NK-92 treated with Interleukin-12 subunit alpha and Interleukin-12 subunit beta, amount 100 ng/mL, for 24 hours (cell line): ENCODE measurements at places on chromosomes 16 and 17.

GRCh38 chr17:2172077-2172851 lies 117.4 kb downstream of the HIC1 start:
- no peak for DNase-seq

GRCh38 chr17:33118391-33119075 lies 126.9 kb downstream of the SPACA3 start:
- no peak for DNase-seq

- no peak for DNase-seq
These were observed 4.8 kb upstream of the ABCA5 start for GRCh38 chr17:69331756-69332155.

DNA sequence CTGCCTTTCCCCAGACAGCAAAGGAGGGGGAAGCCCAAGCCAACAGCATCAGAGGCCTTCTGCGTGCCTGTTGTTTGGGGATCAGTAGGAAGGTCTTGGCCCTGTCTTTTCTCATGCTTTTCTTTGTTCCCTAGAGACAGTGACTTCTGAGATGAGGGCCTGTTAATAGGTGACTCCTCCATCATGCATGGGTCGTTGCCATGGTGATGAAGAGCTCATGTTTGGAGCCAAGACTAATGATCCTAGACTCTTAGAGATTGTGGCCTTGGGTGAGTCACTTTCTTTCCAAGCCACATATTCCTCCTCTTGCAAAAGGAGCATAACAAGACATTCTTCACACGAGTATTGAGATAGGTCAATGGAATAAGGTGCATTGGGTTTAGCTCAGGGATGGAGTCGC lies 201.1 kb upstream of the ASIC2 start:
- no peak for DNase-seq

- no peak for DNase-seq
These were observed 27.3 kb upstream of the GPRC5B start for GRCh38 chr16:19911747-19912454.

DNA sequence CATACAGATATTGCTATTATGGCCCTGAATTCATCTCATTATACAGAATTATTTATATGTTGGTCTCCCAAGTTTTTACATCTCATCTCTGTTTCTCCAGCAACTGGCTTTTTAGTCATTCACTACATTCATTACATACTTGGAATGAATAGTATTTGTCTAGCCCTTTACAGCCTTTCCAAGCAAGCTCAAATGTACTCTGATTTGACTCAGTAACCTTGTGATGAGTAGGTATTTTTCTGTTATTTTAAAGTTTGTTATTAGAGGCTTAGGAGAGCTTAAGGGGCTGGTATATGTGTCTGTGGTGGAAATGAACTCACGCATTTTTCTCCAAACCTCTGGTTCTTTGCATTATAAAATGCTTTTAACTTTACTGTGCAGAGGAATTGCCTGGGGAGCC lies 224.7 kb downstream of the SNX29 start:
- no peak for DNase-seq

DNA sequence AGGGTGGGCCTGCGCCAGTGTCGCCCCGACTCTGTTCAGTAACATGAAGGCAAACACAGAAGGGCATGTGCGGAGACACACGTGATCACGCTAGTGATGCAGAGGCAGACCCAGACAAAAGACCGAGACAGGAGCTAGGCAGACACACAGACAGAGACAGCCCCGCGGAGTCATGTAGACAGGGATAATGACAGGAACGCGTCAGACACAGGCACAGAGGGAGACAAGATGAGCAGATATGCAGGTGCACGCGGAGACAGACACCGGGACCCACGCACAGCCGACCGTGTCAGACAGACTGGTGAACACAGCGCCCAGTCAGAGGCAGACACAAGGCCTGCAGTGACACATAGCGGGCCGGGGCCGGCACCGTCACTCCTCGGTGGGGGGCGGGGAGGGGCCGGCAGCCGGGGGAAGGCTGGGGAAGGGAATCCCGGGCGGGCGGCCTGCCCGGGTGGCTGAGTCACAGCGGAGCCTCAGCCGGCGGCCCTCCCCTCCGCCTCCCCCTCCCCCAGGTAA lies 7.4 kb downstream of the KDM6B start:
- DNase-seq = no peak

GRCh38 chr17:79203016-79203415 lies 128.4 kb downstream of the ENGASE start:
- no peak for DNase-seq

GRCh38 chr17:58005031-58005727 lies 1.9 kb downstream of the SRSF1 start:
- no peak for DNase-seq

GRCh38 chr16:2472885-2473445 lies 1.9 kb downstream of the NTN3 start:
- DNase-seq = no peak

- no peak for DNase-seq
These were observed 17.4 kb upstream of the COL1A1 start for GRCh38 chr17:50218771-50219315.

- no peak for DNase-seq
These were observed 32.8 kb upstream of the RASD1 start for GRCh38 chr17:17528696-17529652.

GRCh38 chr16:55077266-55077665 lies 146.6 kb downstream of the IRX5 start:
- no peak for DNase-seq

DNA sequence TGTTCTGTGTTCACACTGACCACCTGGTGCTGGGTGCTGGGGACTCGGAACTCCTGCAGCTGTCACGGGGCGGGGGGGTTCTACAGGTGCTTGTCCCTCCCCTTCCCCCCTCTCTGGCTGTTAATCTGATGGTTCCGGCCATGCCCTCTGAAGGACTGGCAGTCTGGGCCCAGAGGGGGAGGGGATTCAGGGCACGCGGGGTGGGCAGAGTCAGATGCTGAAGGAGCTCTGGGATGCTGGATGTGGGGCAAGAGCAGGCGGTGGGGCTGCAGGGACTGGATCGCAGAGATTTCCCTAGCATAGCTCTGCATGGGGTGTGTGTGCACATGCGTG lies 5.4 kb upstream of the TBX21 start:
- no peak for DNase-seq

DNA sequence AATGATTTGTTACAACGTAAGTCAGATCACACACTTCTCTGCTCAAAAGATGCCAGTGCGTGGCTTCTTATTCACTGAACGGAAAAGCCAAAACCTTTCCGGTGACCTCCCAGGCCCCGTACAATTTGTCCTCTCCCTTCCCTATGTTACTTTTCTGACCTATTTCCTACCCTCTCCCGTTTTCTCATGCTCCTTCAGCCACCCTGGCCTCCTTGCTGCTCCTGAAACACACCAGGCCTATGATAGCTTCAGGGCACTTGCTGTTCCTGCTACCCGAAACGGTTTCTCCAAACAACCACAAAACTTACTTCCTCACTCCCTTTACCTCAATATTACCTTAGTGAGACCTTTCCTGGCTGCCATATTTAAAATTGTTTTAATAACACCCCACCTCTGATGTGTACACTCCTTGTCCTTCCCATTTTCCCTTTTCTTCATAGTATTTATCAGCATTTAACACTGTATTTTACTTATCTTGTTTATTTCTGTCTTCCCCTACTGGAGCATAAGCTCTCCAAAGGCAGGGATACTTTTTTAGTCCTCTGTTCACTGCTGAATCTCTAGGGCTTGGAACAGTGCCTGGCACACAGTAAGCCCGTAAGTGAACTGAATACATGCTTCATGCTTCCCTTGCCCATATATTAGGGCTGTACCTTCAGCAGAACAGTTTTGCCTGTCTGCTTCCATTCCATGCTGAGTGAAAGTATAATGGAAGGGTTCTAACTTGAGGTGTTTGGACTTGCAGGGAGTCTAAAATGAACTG lies 10.9 kb upstream of the ARL2BP start:
- no peak for DNase-seq

- DNase-seq = no peak
These were observed 28.1 kb upstream of the GSG1L start for GRCh38 chr16:28091656-28092055.

GRCh38 chr17:29707212-29707571 lies 84.5 kb upstream of the CORO6 start:
- DNase-seq = no peak

DNA sequence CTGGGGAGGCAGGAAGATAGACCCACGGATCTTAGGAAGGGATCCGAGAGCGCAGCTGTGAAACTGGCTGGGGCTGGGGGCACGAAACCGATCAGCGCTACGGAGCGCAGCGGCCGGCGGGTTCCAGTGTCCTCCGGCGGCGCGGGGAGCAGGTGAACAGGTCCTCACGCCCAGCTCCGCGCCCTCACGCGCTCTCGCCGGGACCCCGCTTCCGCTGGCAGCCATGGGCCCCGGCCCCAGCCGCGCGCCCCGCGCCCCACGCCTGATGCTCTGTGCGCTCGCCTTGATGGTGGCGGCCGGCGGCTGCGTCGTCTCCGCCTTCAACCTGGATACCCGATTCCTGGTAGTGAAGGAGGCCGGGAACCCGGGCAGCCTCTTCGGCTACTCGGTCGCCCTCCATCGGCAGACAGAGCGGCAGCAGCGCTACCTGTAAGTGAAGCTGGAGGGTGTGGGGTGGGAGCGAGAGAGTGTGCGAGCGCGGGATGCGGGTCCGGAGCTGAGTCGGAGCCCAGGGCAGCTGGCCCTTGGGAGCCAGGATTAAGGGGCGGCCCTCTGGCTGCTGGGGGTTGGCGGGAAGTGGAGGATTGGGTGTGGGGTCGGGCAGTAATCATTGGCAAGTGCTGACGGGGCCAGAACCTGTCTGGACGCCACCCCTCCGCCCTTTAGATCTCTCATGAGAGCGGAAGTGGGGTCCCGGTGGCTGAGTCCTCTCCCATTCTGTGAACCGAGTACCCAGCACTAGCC lies 479 bp downstream of the ITGA3 start:
- no peak for DNase-seq

- DNase-seq = peak; percentile 63
These were observed at the start of gene P2RX5 for GRCh38 chr17:3695723-3696411. TSS of gene P2RX5 (minus strand) at chr17:3696155. CDS start at chr17:3696005, 150 bp downstream.

DNA sequence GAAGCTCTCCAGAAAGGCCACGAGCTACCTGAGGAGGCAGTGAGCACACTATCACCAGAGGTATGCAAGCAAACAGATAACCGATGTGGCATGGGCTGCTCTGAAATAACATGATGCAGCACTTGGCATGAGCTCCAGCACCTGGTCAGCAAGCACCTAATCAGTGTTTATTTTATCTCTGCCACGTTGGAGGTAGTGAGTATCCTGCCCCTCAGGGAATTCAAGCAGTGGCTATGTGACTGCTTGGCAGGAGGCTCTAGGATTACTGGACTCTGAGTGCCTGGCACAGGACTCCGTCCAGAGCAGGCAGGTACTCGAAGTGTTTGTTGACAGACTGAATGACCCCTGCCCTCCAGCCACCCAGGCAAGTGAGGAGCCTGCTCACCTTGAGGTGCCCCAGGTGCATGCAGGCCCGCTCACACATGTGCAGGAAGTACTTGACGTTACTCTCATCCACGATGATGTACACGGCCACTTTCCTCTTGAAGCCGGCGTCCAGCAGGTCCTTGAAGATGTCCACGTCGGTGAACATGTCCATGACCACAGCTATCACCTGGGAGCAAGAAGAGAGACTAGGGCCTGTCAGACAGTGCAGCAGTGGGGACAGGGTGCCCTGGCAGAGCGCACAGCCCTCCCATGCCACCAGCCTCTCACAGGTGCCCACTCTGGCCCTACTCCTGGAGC lies 16.6 kb downstream of the FAM83G start:
- DNase-seq = no peak

DNA sequence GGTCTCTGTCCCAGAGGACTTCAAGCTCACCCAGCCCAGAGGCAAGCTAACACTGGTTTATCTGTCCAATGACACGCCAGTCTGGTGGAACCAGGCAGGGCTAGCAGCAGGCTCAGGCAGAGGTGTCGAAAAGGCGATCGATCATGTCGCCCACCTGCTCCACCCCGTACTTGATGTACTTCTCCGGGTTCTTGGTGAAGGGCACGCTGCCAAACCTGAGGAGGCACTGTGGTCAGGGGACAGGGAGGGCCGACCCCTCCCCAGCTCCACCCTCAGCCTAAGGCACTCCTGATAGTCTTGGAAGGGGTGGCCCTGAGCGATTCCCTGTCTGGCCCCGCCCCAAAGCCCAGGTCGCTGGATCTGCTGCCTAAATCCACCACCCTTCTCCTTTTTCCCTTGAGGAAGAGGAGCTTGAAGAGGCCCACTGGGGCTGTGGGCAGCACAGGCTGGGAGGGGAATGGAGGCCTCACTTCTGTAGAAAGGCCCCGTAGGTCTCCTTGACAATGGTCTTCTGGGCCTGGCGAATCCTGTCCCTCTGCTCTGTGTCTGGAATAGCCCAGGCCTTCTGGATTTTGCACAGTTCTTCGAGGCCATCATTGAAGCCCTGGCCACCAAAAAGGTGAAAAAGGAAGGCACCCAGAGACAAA lies 4.7 kb downstream of the ZACN start:
- no peak for DNase-seq

GRCh38 chr17:45732926-45733505 lies 51.1 kb upstream of the CRHR1 start:
- DNase-seq = no peak

GRCh38 chr17:50423553-50424159 lies 2.4 kb upstream of the ACSF2 start:
- DNase-seq = no peak

DNA sequence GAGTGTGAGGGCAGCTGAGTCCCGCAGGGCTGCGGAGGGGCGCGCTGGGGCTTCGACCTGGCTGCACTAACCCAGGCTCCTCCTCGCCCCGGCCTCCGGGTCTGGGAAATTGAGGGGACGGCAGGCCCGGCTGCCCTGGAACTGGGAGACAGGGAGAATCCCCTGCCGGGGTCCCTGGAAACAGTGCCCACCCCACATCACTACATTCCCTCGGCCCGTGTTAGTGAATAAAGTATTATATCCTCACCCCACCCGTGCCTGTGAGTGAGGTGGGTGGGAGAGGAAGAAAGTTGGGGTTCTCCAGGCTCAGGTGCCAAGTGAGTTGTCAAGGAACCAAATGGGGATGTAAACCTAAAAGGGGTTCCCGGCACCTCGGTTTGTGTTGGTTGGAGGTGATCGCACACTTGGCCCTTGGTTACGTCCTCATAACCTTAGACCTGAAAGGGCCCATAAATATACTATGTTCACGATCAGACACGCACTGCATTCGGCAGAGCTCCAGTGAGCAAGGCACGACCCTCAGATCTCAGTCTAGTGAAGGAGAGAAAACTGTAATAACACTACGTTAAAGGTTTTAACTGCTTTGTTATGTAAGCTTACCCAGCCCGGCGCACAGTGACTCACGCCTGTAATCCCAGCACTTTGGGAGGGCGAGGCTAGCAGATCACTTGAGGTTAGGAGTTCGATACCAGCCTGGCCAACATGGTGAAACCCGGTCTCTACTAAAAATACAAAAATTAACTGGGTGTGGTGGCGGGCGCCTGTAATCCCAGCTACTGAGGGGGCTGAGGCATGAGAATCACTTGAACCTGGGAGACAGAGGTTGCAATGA lies 11.2 kb downstream of the ZNF771 start:
- no peak for DNase-seq
